ENCODE measurements at places on chromosomes 1 and 21. TPM values are rescaled to one million over a fixed set of nuclear protein-coding genes. Genes with fewer than 3 reads are reported as not detected.

The TRIM46 gene
- 5.4 TPM for total RNA-seq

The BRINP2 gene
- total RNA-seq, result 20.6 TPM

DNA sequence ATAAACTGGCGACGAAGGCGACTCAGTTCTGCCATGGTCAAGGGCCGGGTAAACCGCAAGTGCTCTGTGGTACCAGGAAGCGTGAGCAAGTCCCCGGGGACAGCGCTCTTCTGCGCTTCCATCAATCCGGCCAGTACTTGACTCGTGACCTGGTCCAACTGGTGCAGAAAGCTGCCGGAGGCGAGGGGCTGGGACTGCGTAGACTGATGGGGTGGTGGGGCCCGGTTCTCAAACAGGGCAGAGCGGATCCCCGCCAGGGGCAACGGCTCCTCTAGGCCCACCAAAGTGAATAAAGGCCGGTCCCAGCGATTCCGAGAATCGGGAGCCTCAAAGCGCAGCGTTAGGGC, 852 bp downstream of the KTI12 start:
- peak overlapping the region; percentile 79 for H3K27ac ChIP-seq
- peak overlapping the region; percentile 81 for H3K4me3 ChIP-seq
- H3K36me3 ChIP-seq, result no peaks in the 10 kb centered on the region
- H3K4me1 ChIP-seq, result peaks cover 13% of the 10 kb centered on the region

- H3K4me1 ChIP-seq, result no peaks in the 10 kb centered on the region
- DNase-seq, result peak; percentile 34
- H3K27me3 ChIP-seq, result no peaks in the 10 kb centered on the region
- H3K4me3 ChIP-seq, result no peak overlapping the region
These were observed 375.8 kb downstream of the NCAM2 start for GRCh38 chr21:21373969-21374368.
